ENCODE measurements at places on chromosomes 2 and 18.

- DNase-seq: no peak
These were observed 822.8 kb upstream of the CDH2 start for GRCh38 chr18:28999726-29000125.

- no peak for DNase-seq
These were observed 13.5 kb downstream of the ZFP36L2 start for GRCh38 chr2:43212931-43213330.

DNA sequence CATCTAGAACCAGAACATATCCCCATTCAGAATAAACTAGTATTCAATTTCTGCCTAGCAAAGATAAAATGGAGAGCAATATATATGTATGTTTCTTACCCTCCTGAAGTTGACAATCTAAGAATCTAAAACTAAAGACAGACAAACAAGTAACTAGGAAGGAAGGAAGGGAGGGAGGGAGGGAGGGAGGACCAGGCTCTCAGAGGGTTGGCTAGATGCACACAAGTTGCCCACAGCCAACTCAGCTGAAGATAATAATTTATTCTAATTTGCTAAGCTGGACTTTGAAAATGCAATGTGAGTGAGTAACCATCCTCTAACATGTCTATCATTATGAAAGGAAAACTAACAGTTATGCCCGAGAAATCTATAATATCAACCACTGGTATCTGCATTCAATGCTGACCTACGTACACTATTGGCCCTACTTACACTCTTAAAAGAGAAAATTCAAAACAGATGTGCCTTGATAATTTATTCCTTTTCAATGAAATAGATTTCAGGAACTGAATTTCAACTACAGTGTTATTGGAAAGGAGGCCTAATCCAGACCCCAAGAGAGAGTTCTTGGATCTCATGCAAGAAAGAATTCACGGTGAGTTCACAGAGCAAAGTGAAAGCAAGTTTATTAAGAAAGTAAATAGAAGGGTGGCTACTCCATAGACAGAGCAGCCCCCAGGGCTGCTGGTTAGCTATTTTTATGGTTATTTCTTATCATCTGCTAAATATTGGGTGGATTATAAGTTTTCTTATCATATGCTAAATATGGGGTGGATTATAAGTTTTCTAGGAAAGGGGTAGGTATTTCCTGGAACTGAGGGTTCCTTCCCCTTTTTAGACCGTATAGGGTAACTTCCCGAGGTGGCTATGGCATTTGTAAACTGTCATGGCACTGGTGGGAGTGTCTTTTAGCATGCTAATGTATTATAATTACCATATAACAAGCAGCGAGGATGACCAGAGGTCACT is 288.5 kb upstream of the SLC39A10 start:
- no peak for DNase-seq

- no peak for DNase-seq
These were observed 98.5 kb upstream of the BOD1L2 start for GRCh38 chr18:57048351-57048750.

DNA sequence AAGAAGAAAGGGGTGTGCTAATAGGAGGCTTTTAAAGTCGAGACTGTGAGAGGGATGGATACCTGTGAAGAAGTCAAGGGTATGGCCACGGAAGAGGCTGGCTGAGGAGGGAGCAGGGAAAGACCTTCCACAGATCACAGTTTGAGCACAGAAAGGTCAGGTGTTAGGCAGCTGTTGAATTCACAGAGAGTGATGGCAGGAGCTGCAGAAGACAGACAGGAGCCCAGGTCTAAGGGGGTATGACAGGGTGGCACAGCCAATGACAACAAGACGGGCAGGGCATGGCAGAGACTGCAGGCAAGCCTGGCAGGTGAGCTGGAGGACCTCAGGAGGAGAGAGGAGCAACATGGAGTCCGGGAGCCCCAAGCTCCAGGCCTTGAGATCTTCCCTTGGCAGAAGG is 163.1 kb downstream of the LAMA1 start:
- DNase-seq: no peak

DNA sequence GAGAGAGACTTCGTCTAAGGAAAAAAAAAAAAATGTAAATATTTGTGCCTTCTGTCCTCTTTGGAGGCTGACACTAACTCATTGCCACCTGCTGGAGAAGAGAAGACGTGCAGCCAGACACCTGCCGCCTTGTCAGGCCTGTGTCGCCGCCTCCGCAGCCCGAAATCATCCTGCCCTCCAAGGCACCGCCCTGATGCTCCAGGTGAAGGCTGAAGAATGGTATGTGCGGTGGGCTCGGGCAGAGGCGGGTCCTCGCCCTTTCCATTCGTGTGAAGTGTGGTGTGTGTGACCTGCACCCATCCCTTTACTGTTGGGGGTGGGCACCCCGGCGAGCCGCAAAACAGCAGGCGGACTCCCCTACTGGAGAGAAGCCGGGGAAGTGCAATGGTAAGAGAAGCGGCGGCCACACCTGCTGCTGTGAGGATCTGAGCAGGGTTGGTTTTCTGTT is 60.4 kb downstream of the FAM161A start:
- DNase-seq: peak; percentile 62

DNA sequence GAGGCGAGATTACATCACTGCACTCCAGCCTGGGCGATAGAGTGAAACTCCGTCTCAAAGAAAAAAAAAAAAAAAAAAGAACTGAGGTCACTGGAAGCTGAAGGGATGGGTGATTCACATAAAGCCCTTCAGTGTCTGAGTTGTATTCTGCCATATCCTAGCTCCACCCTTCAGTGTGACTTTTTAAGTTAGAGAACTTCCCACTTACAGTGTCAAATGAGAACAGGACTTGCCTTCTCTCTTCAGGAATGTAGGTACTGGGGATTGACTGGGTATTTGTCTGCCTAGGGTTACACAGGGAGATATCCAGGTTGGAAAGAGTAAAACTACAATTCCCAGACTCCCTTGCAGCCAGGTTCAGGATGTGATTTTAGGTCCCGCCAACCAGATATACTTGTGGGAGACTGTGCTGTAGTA is 37.9 kb downstream of the EHD3 start:
- no peak for DNase-seq

- no peak for DNase-seq
These were observed 78.4 kb upstream of the SPOPL start for GRCh38 chr2:138423198-138423597.

DNA sequence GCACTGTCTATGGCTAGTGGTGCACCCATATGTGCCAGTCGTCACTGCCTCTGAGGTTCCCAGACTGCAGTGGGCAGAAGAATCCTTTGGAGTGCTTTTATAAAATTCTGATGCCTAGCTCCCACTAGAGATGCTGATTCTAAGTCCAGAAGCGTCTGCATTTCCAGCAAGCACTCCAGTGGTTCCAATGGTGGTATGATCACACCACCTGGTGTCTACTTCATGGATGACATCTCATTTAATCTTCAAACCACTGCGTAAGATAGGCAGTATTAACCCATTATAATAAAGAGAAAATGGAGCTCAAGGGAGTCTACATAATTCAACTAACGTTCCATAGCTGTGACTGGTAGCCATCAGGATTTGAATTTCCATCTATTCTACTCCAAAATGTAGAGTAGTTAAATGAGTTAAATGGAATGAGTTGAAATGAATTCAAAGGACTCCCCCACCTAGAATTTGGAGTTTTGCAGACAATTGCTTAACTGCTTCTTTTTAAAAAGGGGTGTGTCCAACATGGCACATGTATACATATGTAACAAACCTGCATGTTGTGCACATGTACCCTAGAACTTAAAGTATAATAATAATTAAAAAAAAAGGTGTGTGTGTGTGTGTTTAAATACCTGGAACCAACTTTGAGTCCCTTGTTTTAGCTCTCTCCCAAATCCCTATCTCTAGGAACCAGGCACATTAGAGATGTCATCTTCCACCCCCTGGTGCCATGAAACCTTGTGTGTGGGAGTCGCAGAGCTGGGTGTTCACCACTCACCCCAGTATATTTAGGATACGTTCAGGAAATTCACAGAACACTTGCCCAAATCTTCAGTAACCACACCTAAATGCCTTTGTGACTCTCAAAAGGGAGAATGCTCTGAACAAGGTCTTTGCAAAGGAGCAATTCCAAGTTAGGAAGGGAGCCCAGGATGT is 14.1 kb downstream of the LAMA3 start:
- no peak for DNase-seq
